ENCODE measurements at places on chromosomes 5 and 9.

- no peak for DNase-seq
Measured at GRCh38 chr5:141786700-141787099, 91.5 kb downstream of the PCDH1 start.

DNA sequence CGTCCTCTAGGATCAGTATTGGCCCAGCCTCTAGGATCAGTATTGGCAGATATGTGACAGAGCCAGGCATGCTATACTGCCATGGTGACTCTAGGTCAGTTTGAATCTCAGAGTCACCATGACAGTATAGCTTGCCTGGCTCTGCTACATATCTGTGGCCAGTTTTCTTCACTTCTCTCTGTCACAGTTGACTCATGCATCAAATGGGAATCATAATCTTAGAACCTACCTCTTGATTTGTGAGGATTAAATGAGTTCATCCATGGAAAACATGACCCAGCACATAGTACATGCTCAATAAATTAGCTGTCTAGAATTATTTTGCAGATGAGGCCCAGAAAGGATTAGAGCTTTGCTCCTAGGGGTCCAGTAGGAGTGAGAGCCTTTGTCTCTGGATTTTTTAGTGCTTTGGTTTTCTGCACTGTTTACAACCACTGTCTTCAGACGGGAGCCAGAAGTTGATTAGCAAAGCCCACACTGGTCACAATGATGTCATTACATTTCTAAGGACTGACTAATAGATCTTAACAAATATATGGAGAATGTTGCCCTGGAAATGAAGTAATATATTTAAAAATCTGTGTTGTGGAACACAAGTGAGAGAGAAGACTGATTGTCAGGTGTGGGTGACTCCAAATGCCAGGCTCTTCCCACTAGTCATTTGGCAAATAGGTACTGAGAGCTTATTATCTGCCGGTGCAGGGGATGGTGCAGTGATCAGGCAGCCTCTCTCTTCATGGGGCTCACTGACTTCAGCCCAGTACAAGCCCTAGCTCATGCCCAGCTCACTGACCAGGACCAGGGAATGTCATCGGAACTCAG lies 76.0 kb downstream of the COL15A1 start:
- peak; percentile 94 for DNase-seq

DNA sequence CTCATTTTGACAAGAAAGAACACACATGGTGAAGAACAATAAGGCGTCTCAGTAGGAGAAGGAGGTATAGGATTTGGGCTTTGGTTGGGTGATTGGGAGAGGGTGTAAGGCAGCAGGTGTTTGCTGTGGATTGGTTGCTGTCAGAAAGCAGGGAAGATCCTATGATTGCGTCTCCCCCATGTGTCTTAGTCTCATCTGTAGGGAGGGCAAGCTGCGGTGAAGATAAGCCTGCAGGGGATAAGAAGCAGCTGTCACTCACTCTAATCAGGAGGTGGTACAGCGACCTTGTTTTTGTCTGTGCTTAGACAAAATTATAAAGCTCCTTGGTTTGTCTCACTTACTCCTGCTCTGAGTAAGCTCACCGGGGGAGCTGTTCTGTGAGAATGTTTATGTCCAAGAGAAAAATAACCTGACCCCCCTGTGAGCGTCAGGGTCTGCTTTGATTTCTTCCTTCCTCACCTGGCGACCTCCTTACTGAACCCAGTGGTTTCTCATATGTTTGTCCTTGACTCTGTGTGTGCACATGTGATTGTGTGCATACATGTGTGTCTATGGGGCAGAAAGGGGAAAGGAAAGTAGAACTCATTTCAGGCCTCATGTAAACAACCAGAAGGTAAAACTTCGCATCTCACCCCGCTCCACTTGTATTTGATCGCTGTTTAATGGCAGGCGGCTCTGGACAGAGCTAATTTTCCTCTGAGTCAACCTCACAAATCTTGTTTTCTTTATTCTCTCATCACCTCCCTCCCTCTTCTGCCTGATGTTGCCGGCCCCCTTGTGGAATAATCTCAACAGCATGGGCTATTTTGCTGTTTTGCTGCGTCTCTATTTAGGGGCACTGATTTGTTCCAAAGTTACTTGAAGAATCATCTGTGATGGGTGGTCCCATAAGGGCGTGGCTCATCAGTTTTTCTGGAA lies 105.6 kb downstream of the TENT4A start:
- DNase-seq, result no peak

- no peak for DNase-seq
Measured at GRCh38 chr9:121331549-121331948, 38.5 kb downstream of the STOM start.

GRCh38 chr5:95996904-95997723 lies 35.5 kb upstream of the ELL2 start:
- DNase-seq, result no peak

- no peak for DNase-seq
Measured at GRCh38 chr9:78371981-78372380, 75.1 kb downstream of the PSAT1 start.

DNA sequence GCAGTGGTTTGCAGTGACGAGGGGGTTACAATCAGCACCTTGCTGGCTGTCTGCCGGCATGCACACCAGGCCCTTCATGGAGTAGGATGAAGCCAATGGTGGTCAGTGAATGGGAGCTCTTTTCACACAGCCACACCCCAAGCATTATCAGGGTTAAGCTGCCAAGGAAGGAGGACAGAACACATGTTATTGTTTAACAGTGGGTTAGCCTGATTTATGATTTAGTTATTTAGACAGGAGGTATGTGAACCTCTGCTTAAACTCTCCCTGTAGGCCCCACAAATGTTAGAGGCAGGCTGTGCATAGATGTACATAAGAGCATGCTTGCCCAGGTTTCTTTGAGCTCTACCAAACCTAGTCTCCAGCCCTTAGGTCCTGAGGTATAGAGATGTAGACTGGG lies 262.9 kb downstream of the SPOCK1 start:
- DNase-seq, result no peak

DNA sequence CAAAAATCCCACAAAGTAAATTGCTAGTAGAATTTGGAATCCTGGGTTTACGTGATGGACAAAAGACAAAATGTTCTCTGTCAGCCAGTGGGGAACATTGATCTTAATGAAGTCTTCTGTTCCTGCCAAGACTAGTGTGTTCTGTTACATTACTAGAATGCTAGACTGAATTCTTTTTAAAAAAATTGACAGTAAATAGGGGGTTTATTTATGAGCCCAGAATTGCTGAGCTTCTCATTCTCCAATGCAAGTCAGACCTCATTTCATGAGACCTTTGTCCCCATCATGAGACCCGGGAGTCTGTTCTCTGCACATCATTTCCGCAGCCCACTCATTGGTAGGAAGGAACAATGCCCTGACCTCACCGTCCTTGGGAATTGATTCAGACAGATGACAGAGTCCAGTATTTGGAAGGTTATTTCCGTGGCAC lies 173.8 kb upstream of the OTULINL start:
- no peak for DNase-seq

DNA sequence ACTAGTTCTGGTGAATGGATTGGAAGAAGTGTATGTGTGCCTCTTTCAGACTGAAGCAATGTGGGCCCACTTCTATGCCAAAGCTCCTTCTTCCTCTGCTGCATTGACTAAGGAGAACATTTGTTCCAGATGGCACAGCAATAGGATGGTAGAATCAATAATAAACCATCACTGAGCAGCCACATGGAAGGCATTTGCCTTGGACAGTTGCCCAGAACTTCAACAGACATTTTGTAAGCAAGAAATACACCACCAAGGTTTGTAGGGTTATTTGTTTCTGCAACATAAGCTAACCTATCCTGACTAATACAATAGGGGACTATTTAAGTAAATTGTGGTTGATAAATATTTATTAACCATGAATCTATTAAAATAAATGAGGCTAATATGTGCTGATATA lies 37.7 kb upstream of the CSNK1G3 start:
- no peak for DNase-seq

GRCh38 chr5:175557778-175558177 lies 79.4 kb downstream of the SFXN1 start:
- no peak for DNase-seq

- DNase-seq, result no peak
Measured at GRCh38 chr5:172864747-172865146, 30.7 kb downstream of the ERGIC1 start.

- DNase-seq, result no peak
Measured at GRCh38 chr5:111238431-111239225, 14.4 kb downstream of the CAMK4 start.

DNA sequence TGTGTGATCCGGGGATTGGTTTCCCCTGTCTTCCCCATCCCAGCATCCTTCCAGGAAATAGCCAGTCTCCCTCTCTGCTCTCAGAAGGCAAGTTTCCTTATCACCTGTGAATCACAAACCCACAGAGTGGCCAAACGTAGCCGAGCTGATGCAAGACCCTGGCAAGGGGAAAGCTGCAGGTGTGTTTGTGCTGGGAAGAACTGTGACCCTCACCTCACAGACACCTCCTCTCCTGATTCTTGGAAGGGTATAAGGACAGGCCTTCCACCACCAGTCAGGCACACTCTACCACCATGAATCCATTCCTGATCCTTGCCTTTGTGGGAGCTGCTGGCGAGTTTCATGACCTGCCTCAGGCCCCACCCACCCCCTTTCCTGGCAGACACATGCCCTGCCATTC lies at the start of gene PRSS3:
PRSS3 (plus strand) TSS at position 281 of the 400 bp plus-strand sequence; CDS start at position 294, 13 bp downstream.
- no peak for DNase-seq

- DNase-seq, result no peak
Measured at GRCh38 chr5:123673107-123673506, 161.1 kb downstream of the CSNK1G3 start.

- DNase-seq, result no peak
Measured at GRCh38 chr9:92298036-92298435, 4.5 kb upstream of the IARS1 start.

- peak; percentile 66 for DNase-seq
Measured at GRCh38 chr5:159459951-159460538, 129.8 kb upstream of the IL12B start.

DNA sequence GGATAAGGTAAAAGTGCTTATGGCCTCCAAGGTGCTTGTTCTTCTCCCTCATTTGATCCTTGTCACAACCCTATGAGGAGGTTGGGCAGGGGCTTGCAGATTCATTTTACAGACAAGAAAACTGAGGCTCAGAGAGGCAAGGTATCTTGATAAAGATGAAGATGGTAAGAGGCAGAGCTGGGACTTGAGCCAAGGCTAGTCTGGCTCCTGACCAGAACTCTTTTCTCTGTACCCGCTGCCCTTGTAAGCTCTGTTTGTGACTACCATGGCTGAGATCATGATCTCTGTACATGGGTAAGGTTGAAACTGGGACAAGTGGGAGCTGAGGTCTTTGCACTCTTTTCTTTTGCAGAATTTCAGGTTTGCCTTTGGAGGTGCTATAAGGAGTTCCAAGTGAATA lies 33.6 kb downstream of the SEC61B start:
- no peak for DNase-seq

- DNase-seq, result no peak
Measured at GRCh38 chr5:131394128-131394527, 130.3 kb downstream of the CDC42SE2 start.

- DNase-seq, result no peak
Measured at GRCh38 chr5:74054641-74055421, 428.8 kb downstream of the ARHGEF28 start.

- no peak for DNase-seq
Measured at GRCh38 chr5:179840321-179840720, 18.3 kb downstream of the MRNIP start.

DNA sequence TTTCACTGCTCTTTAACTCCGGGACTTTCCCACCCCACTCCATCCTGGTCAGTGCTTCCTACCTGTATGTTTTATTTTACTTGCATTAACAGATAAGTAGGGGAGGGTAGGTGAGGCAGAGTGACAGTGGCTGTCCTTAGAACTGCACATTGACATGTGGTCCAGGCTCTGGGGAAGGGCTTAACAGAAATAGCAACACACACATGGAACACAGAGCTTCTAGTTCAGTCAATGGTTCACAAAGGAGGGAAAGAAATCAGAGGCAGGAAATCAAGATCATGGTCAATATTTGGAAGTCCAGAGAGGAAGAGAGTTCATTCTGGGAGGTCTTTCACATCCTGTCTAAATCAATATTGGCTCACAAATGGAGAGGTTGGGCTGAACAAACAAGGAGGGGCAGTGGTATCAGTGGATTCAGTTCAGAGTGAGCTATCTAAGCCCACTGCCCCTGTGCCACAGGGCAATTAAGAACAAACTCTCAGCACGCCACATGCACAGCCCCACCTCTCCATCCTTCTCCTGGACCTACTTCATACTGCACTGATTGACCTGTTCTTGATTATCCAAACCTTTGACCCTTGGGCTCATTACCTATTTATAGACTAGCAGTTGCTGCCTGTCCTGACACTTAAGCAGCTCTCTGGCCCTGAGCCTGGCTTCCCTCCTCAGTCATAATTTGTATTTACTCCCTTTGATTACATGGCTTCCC lies 6.2 kb upstream of the VPS13A start:
- DNase-seq, result no peak

GRCh38 chr5:114305402-114306207 lies 56.3 kb upstream of the KCNN2 start:
- peak; percentile 3 for DNase-seq

- no peak for DNase-seq
Measured at GRCh38 chr9:136944212-136944518, 373 bp downstream of the FBXW5 start.

- DNase-seq, result no peak
Measured at GRCh38 chr5:128349044-128349858, 188.8 kb downstream of the FBN2 start.

GRCh38 chr5:11973469-11973868 lies 69.2 kb upstream of the CTNND2 start:
- DNase-seq, result no peak

GRCh38 chr9:90737742-90738141 lies 63.9 kb upstream of the SYK start:
- no peak for DNase-seq

GRCh38 chr5:169745441-169746146 lies 108.5 kb downstream of the DOCK2 start:
- DNase-seq, result peak; percentile 52

- DNase-seq, result no peak
Measured at GRCh38 chr9:82882138-82882537, 180.8 kb downstream of the RASEF start.

GRCh38 chr5:86546582-86546981 lies 71.2 kb upstream of the COX7C start:
- DNase-seq, result no peak

DNA sequence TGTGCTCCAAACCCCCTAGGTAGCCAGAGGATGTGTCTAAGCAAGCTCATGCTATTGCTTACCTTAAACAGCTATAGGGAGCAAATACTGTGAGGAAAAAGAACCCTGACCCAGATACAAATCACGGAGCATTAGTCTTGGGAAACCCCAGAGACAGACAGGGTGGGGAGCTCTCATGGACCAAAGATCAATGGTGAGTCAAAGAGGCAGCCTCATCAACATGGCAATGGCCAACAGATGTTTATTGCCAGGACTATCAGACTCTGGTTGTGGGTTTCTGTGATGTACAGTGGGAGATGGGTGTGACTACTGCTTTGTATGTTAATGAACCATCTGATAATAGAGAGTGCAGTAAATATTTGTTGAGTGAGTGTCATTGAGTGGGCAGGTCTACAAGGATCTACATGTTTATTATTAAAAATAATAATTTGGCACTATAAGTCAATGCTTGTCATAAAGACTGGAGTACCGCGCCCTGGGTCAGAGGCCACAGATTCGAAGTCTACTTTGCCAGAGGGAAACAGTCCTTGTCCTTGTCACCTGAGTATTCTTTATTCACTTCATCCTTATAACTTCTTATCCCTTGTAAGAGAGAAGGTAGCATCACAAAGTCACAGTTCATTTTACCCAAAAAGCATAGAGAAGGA lies 56.5 kb upstream of the RAI14 start:
- DNase-seq, result no peak

- no peak for DNase-seq
Measured at GRCh38 chr9:104882086-104882485, 45.9 kb downstream of the ABCA1 start.

- DNase-seq, result no peak
Measured at GRCh38 chr5:994272-994607, 14.4 kb upstream of the NKD2 start.

GRCh38 chr5:165627548-165628170 lies 2122.2 kb downstream of the MAT2B start:
- no peak for DNase-seq
